Prostate gland (tissue), 2 donors: ENCODE measurements at places on chromosomes 7 and 10. TPM values are rescaled to one million over a fixed set of nuclear protein-coding genes. Genes with fewer than 3 reads are reported as not detected.

GRCh38 chr7:34806831-34807230 lies 148.8 kb downstream of the NPSR1 start:
- DNase-seq, result no peak

DNA sequence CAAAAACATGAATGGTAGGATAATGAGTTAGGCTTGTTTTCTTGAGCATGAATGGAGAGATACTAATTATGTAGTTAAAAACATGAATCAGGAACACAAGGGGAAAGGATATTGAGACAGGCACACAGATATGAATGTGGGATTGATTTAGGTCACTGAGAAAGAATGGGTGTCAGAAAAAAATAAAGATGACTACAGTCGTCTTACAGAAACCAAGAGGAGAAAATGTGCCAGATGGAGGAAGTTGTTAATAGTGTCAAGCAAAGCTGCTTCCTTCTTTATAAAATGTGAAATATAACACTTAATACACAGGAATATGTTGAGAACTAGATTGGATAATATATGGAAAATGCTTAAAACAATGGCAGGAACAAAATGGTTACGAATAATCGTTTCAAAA lies 173.3 kb upstream of the BET1 start:
- DNase-seq, result no peak

DNA sequence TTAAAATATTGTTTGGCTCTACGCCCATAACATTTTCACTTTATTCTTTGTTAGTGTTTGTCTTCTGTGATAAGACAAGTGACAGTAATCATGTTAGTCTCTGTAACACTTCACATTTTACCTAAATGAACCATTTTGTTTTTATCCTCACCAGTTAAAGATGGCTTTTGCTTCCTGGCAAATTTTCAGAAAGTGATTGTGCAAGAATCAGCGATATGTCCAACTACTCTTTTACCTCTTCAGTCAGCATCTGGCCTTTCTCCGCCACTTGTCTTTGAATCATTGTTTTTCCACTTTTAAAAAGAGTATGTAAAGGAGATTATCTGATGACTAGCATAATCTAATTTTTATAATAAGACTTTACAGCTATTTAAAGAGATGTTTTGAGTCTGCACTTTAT lies 3.5 kb downstream of the DGKB start:
- DNase-seq, result no peak

Gene LIPM
- total RNA-seq, result not detected

Gene NUTM2A
- 9.5 TPM for total RNA-seq

Gene IDI2
- not detected for total RNA-seq
